HepG2 (cell line): ENCODE measurements at places on chromosomes 12 and 14.

GRCh38 chr12:85956081-85956480 lies 82.0 kb downstream of the NTS start:
- no peak for DNase-seq

GRCh38 chr12:21697904-21698630 lies 40.4 kb upstream of the LDHB start:
- DNase-seq = peak; percentile 7

DNA sequence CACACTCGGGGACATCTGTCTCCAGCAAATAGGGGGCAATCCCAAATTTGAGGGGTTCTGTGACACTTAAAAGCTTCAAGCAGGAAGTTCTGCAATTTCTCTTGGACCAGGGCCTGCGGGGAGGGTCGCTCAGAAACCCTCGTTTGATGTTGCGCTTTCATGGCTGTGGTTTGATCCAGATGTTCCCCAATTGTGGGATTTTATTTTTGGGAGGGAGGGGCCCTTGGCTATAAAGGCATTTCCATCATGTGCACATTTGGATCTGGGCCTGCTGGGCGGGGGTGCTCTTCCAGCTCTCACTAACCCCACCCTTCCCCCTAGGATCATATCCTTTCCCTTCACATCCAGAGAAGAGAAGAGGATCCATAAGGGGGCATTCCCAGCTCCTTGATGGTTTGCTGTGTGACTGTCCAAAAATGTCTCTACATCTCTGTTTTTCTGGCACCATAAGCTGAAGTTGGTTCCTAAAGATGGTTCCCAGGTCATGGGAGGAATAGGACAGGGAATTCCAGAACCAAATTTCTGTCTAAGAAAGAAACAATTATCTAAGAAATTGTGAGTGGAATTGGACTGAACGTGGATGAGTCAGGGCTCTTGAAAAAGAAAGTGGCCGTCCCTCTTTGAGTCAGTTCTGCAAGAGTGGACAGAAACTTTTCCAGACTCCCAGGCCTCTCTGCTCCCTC lies 47.2 kb downstream of the SMUG1 start:
- no peak for DNase-seq

DNA sequence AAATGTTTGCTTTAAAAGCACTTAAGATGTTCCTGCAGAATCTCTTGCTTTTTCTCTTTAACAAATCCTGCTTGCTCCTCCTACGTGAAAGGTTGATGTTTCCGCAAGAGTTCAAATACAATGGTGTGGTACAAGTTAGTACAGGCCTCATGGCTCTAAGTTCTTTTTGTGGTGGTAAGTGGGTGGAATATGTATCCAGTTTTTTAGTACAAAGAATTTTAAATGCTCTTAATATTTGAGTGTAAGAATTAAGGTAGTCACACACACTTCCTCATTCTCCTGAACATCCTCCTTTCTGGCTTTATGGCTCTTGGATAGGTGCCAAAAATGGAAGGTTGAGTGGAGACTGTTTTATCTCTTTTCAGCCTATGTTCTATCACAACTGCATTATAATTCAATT lies 1.8 kb downstream of the OTOGL start:
- DNase-seq = no peak

DNA sequence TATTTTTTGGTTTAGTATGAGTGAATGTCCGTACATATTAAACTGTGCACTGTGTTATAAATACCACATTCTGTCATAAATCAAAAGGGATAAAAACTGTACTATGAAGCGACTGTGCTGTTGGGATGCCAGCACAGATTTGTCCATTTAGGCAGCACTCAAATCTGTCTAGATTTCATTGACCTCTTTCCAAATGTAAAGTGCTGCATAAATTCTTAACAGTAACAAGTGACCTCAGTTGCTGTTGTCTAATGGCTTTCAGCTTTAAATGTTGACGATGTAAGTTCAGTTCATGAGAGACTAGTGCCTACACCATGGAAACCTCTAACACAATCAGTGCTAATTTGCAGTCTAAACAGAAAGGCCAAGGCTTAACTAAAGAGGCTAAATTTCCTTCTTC lies 531.4 kb upstream of the LMO3 start:
- DNase-seq = no peak

DNA sequence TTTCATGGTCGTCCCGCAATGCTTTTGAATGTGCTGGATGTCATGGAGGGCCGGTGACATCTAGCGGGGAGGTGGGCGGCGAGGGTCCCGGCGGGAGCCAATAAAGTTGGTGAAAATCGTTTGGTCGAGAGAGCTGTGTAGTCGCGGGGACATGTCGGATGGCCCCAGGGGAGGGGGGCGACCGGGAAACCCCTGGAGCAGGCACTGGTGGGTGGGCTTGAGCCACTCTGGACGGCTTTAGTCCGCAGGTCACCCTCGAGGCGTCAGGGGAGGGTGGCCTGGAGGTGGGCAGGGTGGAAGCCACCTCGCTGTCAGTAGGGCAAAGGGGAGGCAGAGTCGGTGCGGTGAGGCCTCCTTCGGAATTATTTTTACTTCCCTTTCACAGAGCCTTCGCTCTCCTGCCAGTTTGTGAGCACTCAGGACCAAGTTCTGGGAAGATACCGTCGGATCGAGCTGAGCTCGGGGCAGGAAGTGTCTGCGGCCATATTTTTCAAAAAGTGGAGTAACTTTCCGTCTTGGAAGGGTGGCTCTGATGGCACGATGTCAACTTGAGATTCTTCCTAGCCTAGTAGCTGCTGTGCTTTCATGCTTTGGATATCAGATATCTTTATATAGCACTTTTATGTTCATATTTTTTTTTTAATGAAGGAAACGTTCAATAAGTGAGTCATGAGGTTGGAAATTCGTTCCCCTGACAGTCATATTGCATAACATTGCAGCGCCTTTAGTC lies 28.2 kb downstream of the WBP11 start:
- no peak for DNase-seq

- no peak for DNase-seq
Measured at GRCh38 chr14:101599234-101599885, 38.1 kb downstream of the DIO3 start.

DNA sequence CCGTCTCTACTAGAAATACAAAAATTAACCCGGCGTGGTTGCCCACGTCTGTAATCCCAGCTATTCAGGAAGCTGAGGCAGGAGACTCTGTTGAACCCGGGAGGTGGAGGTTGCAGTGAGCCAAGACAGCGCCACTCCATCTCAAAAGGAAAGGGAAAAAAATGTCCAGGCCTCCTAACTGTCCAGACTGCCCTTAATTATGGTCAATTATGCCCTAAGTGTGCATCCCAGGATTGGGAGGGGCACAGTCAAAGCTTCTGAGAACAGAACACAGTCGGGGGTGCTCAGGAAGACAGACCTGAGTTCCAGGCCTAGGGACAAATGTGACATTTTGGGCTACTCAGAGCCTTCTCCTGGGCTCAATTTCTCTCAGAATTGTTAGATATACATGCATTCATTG lies 31.8 kb upstream of the SMUG1 start:
- no peak for DNase-seq

GRCh38 chr14:73640796-73641365 lies 3.9 kb upstream of the DNAL1 start:
- no peak for DNase-seq

GRCh38 chr12:114506651-114507050 lies 100.7 kb upstream of the TBX5 start:
- DNase-seq = no peak

- no peak for DNase-seq
Measured at GRCh38 chr12:38587594-38587993, 271.0 kb downstream of the ALG10B start.

DNA sequence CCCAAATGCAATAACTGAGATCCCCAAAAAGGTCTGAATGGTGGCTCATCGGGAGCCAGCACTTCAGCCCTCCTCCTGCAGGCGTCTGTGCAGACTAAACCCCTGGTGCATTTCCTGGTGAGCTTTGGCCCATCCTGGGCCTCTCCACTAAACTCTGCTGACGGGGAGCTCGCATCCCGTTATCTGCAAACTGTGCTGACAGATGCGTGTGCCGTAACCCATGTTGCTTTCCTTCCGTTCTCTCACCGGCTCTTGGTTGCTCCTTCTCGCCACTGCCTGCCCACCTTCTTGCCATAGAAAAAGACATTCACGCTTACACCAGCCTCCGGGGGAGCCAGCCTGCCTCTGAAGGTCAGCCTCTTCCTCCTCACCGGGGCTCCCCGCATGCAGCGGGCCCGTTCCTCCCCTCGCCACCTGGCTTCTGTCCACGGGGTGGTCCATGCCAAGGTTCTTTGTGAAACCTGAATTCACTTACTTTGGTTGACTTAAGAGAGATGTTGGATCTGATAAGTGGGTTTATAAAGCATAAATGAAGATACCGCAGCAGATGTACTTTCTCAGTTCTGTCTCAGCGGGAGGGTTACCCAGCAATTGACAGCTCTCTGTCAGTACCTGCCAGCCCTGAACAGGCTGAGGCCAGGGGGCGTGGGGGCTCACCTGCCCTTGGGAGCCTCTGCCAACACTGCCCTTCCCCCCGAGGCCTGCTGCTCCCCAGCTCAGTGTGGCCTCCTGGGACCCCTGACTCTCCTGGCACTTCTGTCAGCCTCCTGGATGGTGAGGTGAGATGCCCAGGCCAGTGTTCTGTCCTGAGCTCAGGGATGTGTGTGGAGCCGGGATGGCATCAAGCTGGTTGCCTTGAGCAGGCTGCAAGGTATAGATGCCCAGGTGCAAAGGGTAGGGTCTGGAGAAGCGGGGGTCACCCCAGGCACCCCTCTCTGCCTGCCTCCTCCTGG lies 14.2 kb downstream of the ZFYVE21 start:
- DNase-seq = no peak

DNA sequence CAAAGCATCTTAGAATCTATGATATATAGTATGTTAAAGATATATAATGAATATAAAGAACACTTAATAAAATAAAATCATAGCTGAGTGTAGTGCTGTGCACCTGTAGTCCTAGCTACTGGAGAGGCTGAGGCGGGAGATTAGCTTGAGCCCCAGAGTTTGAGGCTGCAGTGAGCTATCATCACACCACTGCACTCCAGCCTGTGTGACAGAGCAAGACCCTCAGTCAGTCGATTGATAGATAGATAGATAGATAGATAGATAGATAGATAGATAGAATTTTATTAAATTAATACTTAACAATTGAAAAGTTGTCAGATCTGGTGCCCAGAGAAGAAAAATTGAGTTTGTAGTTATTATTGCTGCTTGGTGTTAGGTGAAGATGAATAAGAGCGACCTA lies 40.0 kb downstream of the CNOT2 start:
- no peak for DNase-seq

- no peak for DNase-seq
Measured at GRCh38 chr12:15234508-15234907, 13.3 kb upstream of the RERG start.

- no peak for DNase-seq
Measured at GRCh38 chr12:131442337-131442918, 268.5 kb upstream of the SFSWAP start.

DNA sequence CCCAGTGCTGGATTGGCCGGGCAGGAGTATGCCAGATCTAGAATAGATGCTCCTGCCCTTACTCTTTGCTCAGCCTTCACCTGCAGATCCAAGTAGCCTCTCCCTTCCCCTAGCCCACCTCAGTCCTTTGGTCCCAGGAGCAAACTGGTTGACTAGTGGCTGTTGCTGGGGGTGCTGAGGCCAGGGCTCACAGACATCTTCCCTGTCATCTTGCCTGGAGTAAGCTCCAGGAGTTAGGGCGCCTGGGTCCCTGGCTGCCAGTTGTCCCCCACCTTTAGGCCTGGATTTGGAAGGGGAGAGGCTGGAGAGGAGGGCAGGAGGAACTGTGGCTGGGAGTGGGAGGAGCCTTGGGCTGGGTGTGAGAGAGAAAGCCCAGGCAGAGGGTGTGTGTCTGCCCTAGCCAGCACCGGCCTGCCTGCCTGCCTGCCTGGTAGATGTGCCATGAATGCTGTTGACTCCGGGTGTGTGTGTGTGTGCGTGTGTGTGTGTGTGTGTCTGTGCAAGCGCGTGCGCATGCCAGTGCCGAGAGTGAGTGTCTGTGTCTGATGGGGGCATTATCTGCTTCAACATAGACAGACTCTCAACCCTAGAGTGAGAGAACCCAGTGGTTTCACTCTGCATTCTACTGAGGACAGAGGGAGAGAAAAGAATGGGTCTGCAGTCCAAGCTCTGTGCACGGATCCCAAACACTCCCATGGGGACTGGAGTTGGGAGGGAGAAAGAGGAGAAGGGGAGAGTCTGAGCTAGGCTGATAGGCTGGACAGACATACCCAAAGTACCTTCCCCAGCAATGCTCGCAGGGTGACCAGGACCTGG lies 845 bp upstream of the RARG start:
- no peak for DNase-seq

- DNase-seq = no peak
Measured at GRCh38 chr12:5588591-5588990, 156.7 kb downstream of the NTF3 start.

DNA sequence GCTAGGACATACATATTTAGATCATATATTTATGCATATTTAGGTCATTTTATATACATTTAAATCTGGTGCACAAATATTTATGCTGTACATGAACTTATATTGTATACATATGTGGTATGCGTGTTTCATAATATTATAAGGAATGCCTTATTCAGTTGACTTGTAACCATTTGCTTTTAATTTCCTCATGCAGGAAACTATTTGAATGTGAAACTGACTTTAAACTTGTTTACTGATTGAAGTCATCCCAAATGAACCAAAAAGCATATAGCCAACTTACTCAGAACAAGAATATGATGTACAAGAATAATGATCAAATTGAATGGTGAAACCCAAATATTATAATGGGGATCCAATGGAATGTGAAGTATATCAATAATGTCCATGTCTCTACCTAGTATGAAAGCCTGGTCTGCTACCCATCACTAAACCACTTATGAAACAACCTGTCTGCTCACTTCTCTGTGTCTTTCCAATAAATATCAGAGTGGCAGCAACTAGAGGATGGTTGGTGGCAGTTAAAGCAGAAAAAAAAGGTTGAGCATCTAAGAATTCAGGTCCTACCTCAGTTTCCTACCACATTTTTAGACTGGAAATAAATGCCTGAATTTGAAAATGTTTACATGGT lies 38.3 kb downstream of the RPS6KA5 start:
- DNase-seq = no peak

DNA sequence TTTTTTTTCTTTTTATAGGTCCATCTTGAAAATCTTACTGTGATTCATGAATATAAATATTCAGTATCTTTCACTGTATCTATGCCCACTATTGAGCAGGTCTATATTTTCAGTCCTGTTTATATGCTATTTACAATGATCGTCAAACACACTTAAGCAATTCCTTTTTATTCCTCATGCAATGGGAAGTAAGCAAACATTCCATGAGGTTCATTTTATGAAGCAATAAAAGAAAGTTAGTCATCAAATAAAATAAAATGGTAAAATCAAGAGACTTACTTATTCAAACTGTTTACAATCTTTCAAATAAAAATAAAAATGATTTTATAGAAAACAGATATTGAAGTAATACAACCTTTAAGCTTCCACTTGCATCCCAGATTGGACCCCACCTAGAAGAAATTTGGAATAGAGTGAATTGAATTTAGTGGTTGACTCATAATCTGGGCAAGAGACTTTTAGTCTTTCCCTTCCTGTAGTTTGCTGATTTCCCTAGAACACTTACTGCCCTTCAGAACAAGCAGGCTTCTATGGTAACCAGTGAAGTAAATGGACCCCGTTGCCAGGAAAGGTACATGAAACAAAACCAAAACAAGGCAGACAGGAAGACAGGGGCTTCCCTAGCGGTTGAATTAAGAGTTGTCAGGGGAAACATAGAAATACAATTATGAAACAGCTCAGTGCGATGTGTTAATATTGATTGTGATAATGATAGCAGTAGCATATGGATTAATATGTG lies 241.0 kb upstream of the ATP2B1 start:
- peak; percentile 9 for DNase-seq
